ENCODE measurements at places on chromosomes 1 and 21. TPM values are rescaled to one million over a fixed set of nuclear protein-coding genes. Genes with fewer than 3 reads are reported as not detected.
A peak's percentile ranks its signal among the peaks of the same experiment; 100 is the strongest.

DNA sequence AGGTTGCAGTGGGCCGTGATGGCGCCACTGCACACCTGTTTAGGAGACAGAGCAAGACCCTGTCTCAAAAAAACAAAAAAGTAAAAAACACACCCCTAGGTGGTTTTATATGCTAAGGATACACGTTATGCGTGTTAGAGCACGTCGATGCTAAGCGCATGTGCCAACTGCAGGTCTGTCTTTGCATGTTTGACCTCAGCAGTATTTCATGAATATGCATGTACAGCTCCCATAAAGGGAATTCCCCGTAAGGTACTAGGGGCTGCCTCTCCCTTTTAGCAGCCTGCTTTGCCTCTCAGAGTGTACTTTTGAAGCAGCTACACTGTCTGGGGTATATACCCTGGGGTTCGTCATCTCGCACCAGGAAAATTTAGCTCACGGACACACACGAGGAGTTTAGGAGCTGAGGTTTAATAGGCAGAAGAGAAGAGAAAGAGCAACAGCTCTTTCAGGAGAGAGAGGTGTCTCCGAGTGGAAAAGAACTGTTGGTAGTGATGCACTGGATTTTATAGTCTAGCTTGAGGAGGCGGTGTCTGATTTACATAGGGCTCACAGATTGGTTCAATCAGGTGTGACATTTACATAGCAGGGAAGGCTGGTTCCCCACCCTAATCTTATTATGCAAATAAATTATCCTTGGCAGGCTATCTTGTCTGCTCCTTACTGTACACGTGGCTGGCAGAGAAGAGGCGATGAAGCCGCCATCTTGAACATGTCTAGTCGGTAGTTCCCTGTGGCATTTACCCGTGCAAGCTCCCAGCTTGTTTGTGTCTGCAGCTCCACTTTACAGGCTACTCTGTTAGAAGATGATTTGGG, 4.2 kb upstream of the OTUD3 start:
- H3K36me3 ChIP-seq, result no peaks in the 10 kb centered on the region
- no peak overlapping the region for H3K4me3 ChIP-seq
- no peaks in the 10 kb centered on the region for H3K27me3 ChIP-seq
- no peak overlapping the region for H3K27ac ChIP-seq
- H3K4me1 ChIP-seq, result peaks cover 6% of the 10 kb centered on the region

The RIMS3 gene
- 1.4 TPM for total RNA-seq

- no peaks in the 10 kb centered on the region for H3K36me3 ChIP-seq
- DNase-seq, result peak; percentile 88
- no peak overlapping the region for H3K27ac ChIP-seq
Observed at GRCh38 chr1:229227298-229227919, 43.5 kb upstream of the RAB4A start.

DNA sequence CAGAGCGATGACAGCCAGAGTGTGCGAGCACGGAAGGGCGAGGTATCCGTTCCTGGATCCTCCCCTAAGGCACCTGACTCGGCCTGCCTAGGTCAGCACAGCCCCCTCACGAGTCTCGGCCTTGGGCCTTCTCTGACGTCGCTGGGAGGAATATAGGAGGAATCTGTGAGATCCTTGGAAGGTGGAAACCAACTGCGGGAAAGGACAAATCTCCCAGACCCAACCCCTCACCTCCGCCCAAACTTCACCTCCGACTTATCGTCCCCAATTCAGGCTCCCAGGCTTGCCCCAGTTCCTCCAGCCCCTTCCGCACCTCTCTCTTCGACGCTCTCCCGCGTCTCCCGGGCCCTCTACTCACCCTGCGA, 494 bp downstream of the APH1A start:
- no peaks in the 10 kb centered on the region for H3K27me3 ChIP-seq
- peaks cover 40% of the 10 kb centered on the region for H3K4me1 ChIP-seq
- DNase-seq, result no peak
- H3K4me3 ChIP-seq, result peak overlapping the region; percentile 98
- peak overlapping the region; percentile 99 for H3K27ac ChIP-seq
- H3K36me3 ChIP-seq, result peaks cover 35% of the 10 kb centered on the region

GRCh38 chr21:17003258-17003615, 509.6 kb upstream of the CXADR start:
- no peak overlapping the region for H3K4me3 ChIP-seq
- H3K27me3 ChIP-seq, result no peaks in the 10 kb centered on the region
- no peaks in the 10 kb centered on the region for H3K4me1 ChIP-seq
- no peak overlapping the region for H3K27ac ChIP-seq

Data from right atrium auricular region (tissue), 2 donors.